Glomerular endothelial cell (primary cell): ENCODE measurements at places on chromosomes 1 and 21.

DNA sequence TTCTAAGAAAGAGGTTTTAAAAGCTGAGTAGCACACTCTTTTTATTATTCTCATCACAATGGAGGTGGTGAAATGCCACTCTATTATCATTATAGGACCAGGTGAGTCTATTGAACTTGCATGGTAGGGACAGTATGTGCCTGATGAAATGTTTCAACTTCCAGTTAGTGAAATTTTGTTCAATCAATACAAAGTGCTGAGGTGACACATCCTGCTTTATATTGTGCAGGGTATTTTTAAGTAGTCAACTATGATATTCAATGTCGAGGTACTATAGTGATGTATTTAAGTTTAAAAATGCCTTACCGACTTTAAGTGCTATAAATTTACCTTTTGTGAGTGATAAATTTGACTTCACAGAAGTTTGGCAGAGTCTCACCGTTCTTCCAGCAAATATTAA lies 284.7 kb upstream of the BRINP3 start:
- DNase-seq: no peak

GRCh38 chr1:201376464-201377374 lies 761 bp downstream of the TNNT2 start:
- DNase-seq: peak; percentile 9

DNA sequence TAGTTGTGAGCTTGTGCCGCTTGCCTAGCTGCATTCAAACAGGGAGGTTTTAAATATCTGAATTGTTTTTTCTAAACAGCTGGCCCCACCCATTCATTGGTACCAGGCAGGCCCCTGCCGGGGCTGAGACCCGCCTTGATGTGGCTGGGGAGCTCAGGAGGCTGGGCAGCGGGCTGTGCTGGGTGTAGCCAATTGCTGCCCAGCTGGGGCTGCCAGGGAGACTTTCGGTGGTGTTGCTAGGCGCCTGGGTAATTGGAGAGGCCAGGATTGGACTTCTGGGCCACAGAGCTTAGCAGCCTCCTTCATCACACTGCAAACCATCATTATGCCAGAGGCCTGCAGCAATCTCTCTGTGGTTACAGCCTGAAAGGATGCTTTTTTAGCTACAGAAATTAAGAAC lies 12.2 kb downstream of the RHBDL2 start:
- DNase-seq: no peak

DNA sequence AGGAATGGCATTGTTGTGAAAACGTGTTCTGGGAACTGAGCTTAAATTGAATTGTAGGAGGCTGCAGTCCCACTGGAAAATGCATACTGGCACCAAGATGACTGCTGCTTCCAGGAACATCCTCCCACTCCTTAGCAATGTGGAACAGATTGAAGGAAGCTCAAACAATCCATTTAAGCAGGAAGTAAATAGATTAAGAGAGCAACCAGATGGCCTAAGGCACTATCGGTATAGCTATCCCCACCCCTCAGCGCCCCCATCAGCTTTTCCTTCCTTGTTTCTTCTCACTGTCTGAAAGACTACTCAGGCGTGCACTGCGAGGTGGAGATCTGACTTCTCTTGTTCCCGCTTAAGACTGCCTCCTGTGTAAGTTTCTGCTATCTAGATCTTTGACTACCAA lies 4.0 kb upstream of the IFI16 start:
- no peak for DNase-seq

GRCh38 chr1:247378334-247379073 lies 37.5 kb upstream of the NLRP3 start:
- no peak for DNase-seq

GRCh38 chr1:247338723-247339275 lies 7.1 kb upstream of the ZNF496 start:
- DNase-seq: no peak

- no peak for DNase-seq
Measured at GRCh38 chr1:98058676-98059075, 137.8 kb upstream of the DPYD start.

DNA sequence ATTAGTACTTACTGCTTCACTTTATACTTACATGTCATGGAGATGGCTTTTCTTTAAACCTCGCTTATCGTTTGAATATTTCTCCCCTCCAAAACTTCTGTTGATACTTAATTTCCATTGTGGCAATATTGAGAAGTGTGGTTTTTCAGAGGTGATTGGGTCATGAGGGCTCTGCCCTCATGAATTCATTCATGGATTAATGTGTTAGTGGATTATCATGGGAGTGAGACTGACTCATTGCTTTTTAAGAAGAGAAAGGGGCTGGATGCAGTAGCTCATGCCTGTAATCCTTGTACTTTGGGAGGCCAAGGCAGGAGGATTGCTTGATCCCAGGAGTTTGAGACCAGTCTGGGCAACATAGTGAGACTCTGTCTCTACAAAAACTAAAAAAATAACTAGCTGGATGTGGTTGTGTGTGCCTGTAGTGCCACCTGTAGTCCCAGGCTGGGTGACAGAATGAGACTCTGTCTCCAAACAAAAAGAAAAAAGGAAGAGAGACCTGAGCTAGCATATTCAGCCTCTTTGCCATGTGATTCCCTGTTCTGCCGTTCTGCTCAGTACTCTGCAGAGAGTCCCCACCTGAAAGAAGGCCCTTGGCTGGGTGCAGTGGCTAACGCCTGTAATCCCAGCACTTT lies 30.2 kb downstream of the RABGAP1L start:
- DNase-seq: no peak

DNA sequence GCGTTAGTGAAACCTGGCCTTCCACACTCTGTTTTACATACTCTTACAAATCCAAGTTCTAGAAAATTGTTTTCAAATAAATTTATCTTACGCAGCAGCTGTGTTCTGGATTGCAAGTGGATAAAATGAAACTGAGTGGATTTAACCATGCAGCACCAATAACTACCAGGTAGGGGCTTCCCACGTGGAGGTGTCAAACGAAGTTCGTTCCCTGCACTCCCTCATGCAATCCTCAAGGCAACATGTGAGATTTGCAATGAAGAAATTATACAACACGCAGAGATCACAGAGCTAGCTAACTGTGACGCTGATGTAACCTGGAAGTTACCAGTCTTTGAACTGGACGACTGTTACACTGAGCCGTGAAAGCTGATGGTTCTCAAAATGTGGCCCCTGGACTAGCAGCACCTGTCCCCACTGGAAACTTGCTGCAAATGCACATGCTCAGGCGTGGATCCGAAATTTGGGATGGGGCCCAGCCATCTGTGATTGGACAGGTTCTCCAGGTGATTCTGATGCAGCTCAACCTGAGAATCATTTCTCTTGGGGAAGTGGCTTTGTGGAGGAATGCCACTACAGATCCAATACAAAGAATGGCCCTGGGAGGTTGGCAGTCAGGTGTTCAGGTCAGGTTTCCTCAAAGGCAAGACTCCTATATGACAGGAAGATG lies 36.3 kb downstream of the RSPH1 start:
- DNase-seq: no peak

- DNase-seq: no peak
Measured at GRCh38 chr1:179706339-179706941, 36.7 kb upstream of the FAM163A start.

GRCh38 chr1:84686223-84686622 lies 4.0 kb downstream of the SSX2IP start:
- no peak for DNase-seq

- DNase-seq: no peak
Measured at GRCh38 chr1:220485131-220485530, 42.8 kb upstream of the MARK1 start.

GRCh38 chr1:180849031-180849775 lies 63.5 kb upstream of the KIAA1614 start:
- no peak for DNase-seq

GRCh38 chr1:66413136-66413837 lies 120.7 kb upstream of the SGIP1 start:
- DNase-seq: no peak

- DNase-seq: no peak
Measured at GRCh38 chr1:9449110-9449627, 90.1 kb upstream of the SLC25A33 start.

- DNase-seq: no peak
Measured at GRCh38 chr1:231694465-231695077, 68.0 kb downstream of the DISC1 start.

GRCh38 chr1:230509281-230509977 lies 83.3 kb upstream of the PGBD5 start:
- no peak for DNase-seq

DNA sequence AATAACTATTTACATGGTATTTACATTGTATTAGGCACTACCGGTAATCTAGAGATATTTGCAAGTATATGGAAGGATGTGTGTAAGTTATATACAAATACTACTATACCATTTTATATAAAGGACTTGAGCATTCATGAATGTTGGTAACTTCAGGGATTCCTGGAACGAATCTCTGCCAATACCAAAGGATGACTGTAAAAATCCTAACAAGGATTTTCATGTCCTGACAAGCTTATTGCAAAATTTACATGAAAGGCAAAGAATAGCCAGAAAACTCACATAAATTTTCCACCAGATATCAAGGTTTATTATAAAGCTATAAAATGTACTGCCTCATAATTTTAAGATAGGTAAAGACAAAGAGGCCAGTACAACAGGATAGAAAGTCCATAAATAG lies 325.2 kb upstream of the NRIP1 start:
- no peak for DNase-seq

- DNase-seq: no peak
Measured at GRCh38 chr1:158248771-158249170, 5.5 kb upstream of the CD1A start.

DNA sequence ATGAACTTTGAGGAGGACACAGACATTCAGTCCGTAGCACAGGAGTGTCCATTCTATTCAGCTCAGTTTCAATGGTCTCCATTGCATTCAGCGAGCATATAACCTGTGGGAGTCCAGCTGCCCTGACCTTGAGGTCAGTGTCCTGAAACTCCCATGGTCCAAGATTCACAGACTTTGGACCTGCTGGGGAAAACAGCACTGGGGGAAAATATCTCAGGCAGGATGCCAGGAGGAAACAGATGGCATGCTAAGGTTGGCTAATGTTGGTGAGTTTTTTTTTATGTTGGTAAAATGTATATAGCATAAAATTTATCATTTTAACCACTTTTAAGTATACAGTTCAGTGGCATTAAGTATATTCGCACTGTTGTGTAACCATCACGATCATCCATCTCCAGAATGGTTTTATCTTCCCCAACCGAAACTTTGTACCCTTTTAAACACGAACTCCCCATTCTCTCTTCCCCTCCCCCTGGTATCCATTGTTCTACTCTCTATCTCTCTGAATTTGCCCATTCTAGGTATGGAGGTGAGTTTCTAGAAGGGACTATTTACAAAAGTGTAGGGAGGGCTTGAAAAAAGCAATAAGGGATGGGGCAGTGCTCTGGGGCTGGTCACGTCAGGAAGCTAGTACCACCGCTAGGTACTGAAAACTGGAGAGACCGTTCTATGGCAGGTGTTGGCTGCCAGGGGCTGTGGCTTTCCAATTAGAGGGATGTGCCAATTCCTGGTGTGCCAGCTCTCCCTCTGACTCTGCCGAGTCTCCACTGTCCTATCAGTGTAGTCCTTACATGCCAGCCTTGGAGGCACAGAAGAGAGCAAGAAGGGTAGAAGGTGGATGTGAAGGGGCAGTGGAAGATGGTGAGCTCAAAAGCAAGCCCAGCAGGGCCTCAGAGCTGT lies 85.3 kb downstream of the FOXD2 start:
- DNase-seq: no peak

GRCh38 chr1:39654291-39654690 lies 14.8 kb upstream of the HEYL start:
- DNase-seq: no peak

DNA sequence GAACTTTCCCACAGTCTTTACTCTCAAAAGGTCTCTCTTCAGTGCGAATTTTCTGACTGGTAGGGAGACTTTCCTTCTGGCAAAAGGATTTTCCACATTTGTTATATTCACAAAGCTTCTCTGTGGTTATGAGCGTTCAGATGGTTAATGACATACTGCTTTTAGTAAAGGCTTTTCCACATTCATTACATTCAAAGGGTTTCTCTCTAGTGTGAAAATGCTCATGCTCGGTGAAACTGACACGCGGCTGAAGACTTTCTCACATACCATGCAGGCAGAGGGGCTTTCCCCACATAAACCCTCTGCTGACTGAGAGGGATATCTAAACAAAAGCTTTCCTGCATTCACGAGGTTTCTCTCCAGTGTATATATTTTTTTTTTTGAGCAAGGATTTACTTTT lies 9.9 kb upstream of the KLF18 start:
- DNase-seq: no peak

GRCh38 chr1:66752671-66753371 lies 562 bp downstream of the DYNLT5 start:
- no peak for DNase-seq

DNA sequence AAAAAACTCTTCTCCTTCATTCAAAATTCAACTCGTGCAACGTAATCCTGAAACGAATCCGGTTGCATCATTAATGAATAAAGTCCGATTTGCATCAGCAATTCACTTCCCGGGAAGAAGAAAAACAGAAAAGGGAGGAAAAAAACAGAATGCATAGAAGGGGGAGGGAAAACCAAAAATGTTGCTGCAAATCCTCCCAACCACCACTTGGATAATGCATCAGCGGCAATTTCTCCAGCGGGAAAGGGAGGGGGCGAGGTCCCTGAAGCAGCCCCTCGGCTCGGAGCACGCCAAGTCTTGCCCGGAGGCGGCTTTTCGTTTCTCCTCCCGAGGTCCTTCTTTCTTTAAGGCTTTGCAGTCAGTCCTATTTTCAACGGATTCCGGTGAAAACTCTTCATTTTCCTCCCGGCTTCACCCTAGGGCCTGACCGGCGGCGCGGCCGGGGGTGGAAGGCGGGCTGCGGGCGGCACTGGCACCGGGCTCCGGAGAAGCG lies 723 bp downstream of the CDC42BPA start:
- no peak for DNase-seq

GRCh38 chr1:46219551-46220520 lies 16.7 kb downstream of the LURAP1 start:
- DNase-seq: no peak

- no peak for DNase-seq
Measured at GRCh38 chr1:79667848-79668696, 661.5 kb upstream of the ADGRL4 start.

- DNase-seq: no peak
Measured at GRCh38 chr1:24972221-24972914, 42.3 kb upstream of the RUNX3 start.

DNA sequence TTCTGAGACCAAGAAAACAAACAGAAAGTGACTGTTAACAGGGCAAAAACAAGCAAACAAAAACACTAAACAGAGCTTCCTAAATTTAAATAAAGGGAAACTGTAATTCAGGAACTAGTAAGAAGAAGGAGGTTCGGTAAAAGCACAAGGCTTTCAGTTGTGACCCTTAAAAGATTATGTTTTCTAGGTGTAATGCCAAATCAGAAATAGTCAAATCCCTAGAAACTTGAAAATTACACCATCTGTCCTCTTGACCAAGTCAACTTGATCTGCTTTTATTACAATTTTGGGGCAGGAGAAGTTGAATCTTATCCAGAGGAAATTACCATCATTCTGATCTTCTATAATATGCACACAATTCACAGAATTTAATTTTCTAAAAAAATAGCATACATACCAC lies 754.0 kb upstream of the ADGRL4 start:
- no peak for DNase-seq

- no peak for DNase-seq
Measured at GRCh38 chr1:50270926-50271325, 152.3 kb downstream of the DMRTA2 start.

GRCh38 chr1:8941906-8942305 lies 3.8 kb upstream of the CA6 start:
- DNase-seq: no peak
